Activated naive CD4-positive, alpha-beta T cell treated with anti-CD3 and anti-CD28 coated beads, Interleukin-2, amount 50 U/mL, for 72 hours (primary cell): ENCODE measurements at places on chromosomes 6 and 20. TPM values are rescaled to one million over a fixed set of nuclear protein-coding genes. Genes with fewer than 3 reads are reported as not detected.

ZNF322 gene
- total RNA-seq = 13.8 TPM

SEC23B gene
- total RNA-seq = 97.0 TPM

DNA sequence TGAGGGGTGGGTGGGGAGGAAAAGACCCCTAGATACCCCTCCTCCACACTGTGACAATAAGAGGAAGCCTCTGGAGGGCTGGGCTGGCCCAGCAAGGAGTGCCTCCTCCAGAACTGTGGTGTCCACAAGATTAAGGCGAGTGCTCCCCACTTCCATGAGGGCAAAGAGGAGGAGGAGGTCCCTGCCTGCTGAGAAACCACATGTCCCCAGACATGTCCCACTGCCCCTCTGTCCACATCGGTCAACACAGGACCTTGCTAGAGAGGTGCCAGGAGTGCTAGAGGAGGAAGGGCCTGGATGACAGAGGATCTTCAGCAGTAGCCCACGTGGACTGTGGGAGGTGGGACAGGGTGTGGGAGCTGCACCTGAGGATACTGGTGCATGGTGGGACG, 3.1 kb downstream of the RAET1G start:
- DNase-seq = no peak

DNA sequence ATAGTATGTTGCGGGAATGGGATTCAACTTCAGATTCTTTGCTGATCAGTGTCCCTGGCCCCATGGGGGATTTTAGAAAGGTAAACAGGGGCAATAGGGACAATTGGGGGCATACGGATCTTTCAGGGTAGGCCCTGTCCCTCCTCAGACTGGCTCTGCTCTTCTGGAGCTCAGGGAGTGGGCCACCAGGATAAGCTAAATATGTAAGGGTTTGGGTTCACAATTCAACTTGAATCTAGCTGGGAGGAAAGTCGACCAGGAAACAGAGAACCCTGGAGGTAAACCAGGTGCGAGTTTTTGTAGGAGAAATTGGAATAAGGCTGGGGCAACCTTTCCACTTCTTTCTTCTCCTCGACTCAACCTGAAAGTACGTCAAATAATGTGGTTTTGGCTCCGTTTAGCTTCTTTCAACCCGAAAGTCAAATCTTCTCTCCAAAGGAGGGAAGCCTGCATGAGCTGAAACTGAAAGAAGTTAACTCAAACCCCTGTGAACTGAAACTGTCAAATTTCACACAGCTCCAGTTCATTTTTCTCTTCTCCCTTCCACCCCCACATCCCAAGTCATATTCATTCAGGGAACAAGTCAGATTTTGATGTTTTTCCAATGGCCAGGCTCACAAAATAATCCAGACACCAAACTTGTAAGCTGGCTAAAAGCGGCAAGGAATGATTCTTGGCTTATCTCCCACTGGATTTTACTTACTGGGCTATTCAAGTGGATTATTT, 278.2 kb downstream of the CLIC5 start:
- DNase-seq = peak; percentile 33

DNA sequence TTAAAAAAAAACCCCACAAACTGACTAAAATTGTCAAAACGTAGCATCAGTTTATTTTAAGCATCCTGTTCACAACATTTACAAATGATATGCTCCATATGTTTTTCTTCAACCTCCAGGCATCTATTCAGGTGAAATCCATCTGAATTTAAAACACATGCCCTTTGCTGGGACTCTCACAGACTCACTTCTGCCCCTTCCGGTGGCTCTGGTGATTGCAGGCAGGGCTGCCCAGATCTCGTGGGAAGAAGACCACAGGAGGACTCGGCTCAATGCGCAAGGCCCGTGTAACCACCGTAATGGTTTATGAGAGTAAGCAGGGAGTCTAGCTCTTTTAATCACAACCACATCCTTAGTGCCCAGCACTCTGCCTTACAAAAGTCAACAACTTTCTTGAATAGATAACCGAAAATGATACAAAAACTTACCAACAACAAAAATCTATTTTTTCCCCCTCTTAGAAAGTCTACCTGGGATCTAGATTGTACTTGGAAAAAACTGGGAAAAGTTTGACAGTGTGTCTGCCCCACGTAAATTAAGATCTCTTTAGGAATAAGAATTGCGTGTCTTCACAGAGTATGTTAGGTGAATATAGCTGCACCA, 139.1 kb downstream of the KIF16B start:
- peak; percentile 60 for DNase-seq

DNA sequence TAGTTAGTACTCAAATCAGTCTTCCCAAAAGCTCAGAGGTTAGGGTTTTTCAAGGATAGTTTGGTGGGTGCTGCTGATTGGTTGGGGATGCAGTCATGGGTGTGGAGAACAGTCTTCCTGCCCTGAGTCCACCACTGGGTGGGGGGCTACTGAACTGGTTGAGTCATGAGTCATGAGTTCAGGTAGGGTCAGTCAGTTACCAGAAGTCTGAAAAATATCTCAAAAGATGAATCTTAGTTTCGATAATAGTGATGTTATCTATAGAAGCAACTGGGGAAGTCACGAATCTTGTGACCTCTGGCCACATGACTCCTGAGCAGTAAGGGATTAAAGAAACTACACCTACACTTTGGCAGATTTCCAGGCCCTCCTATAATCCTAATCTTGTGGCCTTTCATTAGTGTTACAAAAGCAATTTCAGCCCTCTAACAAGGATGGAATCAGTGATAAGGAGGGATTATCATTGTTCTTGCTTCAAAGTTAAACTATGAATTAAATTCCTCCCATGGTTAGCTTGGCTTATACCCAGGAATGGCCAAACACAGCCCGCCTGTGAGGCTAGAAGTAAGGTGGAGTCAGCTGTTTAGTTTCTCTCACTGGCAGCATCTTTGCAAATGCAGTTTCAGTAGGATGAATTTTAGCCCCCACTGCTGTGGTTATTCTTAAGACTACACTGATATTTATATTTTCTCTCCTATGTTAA, 33.3 kb upstream of the NKAIN2 start:
- no peak for DNase-seq

- DNase-seq = no peak
Observed at GRCh38 chr20:41717483-41717882, 99.3 kb upstream of the CHD6 start.

- DNase-seq = no peak
Observed at GRCh38 chr6:80331522-80331921, 225.1 kb downstream of the BCKDHB start.

GRCh38 chr6:91781946-91782345, 1195.1 kb upstream of the MAP3K7 start:
- no peak for DNase-seq

DNA sequence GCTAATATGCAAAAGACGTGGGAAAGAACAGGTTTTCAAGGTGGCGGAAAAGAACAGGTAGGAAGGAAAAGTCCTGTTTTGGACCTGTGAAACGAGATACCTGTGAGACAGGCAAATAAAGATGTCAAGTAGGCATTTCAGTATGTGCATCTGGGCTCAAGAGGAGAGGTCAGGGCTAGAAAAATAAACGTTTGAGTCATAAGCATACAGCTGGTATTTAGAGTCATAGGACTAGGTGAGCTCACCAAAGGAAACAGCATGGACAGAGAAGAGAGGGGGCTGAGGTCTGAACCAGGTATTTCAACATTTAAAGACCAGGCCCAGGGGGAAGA, 14.9 kb downstream of the MTFR2 start:
- no peak for DNase-seq
